ENCODE measurements at places on chromosomes 7 and 10.

DNA sequence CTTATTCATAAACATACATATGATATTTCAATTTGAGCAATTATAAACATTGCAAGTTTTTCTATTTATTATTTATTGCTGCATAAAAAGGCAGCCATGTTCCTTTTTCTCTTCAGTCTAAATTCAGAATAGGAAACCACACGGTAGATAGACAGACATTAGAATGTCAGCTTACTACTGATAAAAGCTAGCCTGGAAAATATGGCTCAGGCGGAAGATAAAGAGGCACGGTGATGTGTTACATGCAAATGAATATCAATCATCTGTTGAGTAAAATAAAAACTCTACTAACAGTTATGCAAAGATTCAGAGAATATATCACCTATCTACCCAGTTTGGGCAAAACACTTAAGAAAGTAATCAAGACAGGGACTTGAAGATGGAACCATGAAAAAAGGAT lies 73.5 kb upstream of the PDSS1 start:
- no peak for DNase-seq

DNA sequence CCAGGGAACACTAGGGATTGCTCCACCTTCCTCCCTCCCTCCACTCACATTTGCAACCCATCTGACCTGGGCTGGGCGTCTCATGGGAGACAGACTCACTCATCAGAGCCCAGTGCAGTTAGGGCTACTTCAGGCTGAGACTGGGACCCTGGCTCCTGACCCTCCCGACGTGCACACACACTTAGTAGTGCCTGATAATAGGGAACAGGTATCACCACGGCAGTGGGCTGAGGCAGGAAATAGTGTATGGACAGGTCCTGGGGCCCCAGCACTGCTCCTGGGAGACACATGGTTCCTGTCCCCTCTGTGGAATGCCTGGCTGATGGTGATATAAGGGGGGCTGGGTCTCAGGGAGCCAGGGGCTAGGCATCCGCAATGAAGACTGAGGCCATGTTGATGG lies 14.3 kb downstream of the AQP1 start:
- no peak for DNase-seq

GRCh38 chr10:59829601-59830000 lies 76.3 kb upstream of the MRLN start:
- no peak for DNase-seq

DNA sequence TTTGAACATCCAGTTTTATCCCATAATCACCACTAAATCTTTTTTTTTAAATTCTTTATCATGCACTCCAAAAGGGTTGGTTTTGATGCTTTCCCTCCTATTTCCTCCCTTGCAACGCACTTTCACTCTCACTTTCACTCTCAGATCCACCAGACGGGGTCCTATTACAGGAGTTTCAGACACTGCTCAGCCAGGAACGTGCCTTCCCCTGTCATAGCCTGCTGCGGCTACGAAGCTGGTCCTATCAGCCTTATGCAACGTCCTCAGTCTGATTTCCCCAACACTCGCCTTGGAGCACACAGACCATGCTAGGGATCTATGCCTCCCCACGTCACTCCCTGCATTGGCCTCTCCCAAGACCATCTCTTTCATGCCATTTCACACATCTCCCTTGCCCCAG lies 23.4 kb downstream of the ZPBP start:
- no peak for DNase-seq

- no peak for DNase-seq
Measured at GRCh38 chr7:65325793-65326432, 47.7 kb upstream of the ZNF92 start.

- no peak for DNase-seq
Measured at GRCh38 chr10:92822060-92822634, 26.2 kb upstream of the EXOC6 start.

- no peak for DNase-seq
Measured at GRCh38 chr10:85665681-85666080, 700.9 kb downstream of the GRID1 start.

GRCh38 chr7:130383187-130383980 lies 3.1 kb downstream of the CPA1 start:
- DNase-seq: no peak

DNA sequence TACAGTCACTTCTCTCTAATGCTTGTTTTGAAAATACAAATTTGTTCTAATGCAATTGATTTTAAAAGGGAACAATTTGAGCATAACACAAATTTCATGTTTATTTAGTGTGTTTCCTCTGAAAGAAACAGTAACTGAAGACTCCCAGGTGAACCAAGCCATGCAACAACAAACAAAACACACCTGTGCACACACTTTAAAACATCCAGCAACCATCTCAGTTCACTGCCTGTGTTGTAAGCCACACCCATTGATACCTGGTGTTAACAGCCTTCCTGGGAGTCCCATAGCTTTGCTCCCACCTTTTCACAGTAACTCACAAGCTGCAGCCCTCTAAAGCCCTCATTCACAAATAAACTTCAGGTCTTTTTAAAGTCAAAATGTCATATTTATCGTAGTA lies 89.3 kb downstream of the DOCK4 start:
- no peak for DNase-seq

DNA sequence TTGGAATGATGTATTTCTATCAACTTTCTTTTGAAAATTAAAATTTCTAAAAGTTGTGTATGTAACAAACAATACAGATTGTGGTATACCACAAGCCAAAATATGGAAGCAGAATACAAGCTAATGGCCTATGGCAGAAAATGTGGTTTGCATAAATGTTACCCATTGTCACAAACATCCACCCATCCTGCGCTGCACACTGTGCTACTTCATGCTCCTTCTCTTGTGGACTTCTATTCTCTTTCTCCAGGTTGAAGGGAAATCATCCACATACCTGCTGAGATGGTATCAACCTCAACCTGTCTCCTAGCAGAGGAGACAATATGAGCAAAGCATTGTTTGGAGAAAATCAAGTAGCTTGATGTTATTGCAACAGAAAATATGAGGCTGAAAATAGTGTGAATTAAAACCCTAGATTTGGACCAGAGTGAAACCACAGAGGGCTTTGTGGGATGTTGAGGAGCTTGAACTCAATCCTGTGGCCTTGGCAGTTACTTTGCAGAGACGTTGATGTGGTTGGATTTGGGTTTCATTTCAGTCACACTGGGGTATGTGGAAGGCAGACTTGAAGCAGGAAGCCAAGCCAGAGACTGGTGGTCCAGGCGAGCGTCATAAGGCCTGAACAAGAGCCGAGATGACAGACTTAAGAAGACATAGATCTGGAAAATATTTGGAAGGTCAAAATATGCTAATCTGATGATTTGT lies 63.8 kb downstream of the ICA1 start:
- no peak for DNase-seq

- no peak for DNase-seq
Measured at GRCh38 chr10:132708441-132708840, 77.5 kb downstream of the NKX6-2 start.

DNA sequence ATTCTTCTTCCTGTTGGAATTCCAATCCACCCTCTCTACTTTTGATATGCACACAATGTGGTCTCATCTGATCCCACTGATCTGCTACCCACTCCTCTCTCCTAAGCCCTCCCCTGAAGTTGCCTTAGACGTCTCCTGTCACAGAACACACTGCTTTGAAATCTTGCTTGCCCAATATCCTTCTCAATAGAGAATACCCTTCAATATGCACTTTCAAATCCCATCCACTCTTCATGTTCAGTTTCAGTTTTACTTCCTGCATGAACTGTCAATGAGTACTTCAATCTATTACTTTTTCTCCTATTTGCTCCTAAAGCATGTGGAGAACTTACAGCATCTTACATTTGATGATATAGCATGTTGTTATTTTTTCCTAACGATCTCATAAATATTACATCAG lies 93.5 kb downstream of the UPF2 start:
- DNase-seq: no peak
